ENCODE measurements at places on chromosomes 7 and 10. TPM values are rescaled to one million over a fixed set of nuclear protein-coding genes. Genes with fewer than 3 reads are reported as not detected.

NODAL gene
- total RNA-seq = not detected

DNA sequence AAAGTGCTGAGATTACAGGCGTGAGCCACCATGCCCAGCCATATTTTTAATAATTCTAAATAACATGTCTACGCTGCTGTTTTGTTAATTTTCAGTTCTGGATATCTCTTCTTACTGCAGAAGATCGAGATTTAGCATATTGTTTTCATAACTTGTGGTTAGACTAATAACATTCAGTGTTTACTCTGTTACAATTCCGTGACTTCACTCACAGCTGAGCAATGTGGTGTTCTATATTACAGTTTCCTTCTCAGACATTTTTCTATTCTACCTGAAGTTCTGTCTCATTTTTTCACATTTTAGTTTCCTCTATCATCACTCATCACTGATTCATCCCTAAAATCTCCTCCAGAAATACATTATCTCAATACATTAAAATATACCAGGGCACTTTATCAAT lies 10.9 kb downstream of the RNF32 start:
- no peak overlapping the region for H3K4me3 ChIP-seq
- no peak for DNase-seq
- H3K27ac ChIP-seq = no peak overlapping the region
- no peaks in the 10 kb centered on the region for H3K4me1 ChIP-seq
- no peaks in the 10 kb centered on the region for H3K36me3 ChIP-seq

CRTAC1 gene
- 5.3 TPM for total RNA-seq

DNA sequence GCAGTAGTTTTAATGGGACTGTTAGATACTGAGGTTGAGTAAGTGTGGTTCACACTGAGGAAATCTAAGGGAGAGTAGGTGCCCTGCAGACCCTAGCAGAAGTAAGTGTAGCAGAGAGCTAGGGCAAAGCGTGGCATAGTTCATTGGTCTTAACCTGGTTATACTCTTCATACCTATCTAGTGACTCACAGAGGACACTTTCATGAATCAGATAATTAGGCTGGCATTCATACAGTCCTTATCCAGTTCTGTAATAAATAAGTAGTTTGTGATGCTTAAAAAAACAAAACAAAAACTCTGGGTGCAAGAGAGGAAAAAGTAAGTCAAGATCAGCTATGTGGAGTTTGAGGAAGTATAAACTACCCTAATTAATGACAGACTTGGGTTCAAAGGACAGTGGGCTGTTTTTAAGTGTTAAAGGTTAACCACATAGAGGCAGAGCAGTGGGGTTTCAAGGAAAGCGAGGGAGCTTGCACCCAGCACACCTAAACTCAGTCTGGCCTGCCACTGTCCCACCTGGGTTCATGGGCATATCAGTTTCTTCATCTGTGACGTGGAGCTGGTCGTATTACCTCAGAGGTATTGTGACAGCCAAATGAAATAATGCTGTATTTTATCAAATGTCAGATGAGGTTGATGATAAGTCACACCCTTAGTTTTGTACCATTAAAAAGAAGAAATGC lies 27.1 kb downstream of the LMTK2 start:
- H3K4me1 ChIP-seq = peaks cover 31% of the 10 kb centered on the region
- no peaks in the 10 kb centered on the region for H3K27me3 ChIP-seq
- peak overlapping the region; percentile 50 for H3K27ac ChIP-seq
- peaks cover 10% of the 10 kb centered on the region for H3K36me3 ChIP-seq
- no peak for DNase-seq

VAX1 gene
- total RNA-seq = 0.58 TPM

DNA sequence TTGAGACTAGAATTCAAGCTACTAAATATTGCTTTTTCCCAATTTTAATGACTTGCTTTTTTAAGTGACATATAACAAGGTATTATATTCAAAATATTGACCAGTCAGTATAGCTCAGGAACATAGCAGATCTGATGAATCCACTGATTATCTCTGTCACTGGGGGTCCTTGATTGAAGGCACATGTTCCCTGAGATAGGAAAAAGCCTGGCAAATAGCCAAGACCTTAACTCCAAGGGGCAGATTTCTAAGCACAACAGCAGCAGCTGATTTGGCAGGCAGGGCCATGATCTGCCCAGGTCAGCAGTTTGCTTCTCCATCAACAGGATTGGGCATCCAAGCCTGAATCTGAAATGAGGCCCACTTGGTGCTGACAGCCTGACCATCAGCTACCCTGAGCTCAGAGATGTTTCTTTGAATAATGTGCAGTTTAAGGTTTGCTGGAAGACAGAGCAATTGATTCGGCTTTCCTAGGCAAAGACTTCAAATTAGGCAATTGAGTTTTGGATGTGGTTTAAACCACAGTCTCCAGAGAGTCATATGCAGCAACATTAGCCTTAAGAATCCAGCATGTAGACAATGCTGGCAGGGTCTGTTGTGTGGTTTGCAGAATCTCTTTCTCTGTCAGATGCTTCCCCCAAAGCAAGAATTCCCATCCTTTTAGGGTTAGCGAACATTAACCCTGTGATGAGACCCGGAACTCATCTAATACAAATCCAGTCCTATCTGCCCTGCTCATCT lies 352.6 kb downstream of the ADRA2A start:
- H3K4me3 ChIP-seq = no peak overlapping the region
- H3K27ac ChIP-seq = no peak overlapping the region
- DNase-seq = no peak
- H3K27me3 ChIP-seq = no peaks in the 10 kb centered on the region

GRCh38 chr7:133501771-133502170 lies 248.9 kb downstream of the EXOC4 start:
- H3K4me1 ChIP-seq = peaks cover 6% of the 10 kb centered on the region
- no peak for DNase-seq
- no peak overlapping the region for H3K4me3 ChIP-seq
- no peaks in the 10 kb centered on the region for H3K36me3 ChIP-seq
- H3K27me3 ChIP-seq = no peaks in the 10 kb centered on the region

DNA sequence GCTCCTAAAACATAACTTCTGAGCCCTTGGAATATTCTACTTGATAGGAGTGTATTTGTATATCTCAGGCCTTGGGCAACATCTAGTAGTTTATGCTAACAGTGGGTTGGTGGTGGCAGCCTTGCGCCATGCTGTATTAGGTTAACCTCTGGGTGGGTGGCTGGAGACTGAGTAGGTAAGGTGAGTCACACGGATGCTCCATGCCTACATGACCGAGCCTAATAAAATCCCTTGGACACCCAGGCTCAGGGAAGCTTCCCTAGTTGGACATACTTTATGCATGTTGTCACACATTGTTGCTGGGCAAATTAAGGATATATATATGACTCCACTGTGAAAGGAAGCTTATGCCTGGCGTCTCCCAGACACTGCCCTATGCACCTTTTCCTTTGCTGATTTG lies 6.0 kb upstream of the DAGLB start:
- H3K36me3 ChIP-seq = no peaks in the 10 kb centered on the region
- H3K4me1 ChIP-seq = no peaks in the 10 kb centered on the region
- H3K27ac ChIP-seq = peak overlapping the region; percentile 52
- no peak overlapping the region for H3K4me3 ChIP-seq
- H3K27me3 ChIP-seq = no peaks in the 10 kb centered on the region

DNA sequence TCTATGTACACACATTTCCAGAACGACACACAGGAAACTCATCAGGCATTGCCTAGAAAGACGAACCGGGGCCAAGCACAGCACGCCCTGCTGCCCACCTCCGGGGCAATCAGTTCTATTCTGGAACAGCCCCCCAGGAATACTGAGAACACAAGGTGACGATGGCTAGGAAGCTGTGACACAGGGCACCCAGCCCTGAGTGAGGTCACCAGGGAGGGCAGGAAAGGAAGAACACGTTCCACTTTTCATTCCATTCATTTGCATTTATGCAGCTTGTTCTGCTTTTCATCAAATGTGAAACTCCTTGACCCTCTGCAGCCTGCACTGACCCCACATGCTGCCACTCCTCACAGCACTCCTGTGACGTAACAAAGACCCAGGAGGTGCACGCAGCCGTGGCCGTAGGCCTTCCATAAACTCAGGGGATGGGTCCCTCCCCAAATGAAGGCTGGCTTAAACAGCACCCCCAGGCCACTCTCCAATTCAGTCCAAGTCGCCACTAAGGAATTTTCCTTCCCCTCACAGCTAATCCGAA lies 28.9 kb downstream of the MAD1L1 start:
- DNase-seq = no peak
- peaks cover 25% of the 10 kb centered on the region for H3K4me1 ChIP-seq
- peak overlapping the region; percentile 52 for H3K27ac ChIP-seq
- H3K4me3 ChIP-seq = peak overlapping the region; percentile 29
- H3K27me3 ChIP-seq = no peaks in the 10 kb centered on the region
- H3K36me3 ChIP-seq = peaks cover 19% of the 10 kb centered on the region

TMEM273 gene
- total RNA-seq = not detected

DNA sequence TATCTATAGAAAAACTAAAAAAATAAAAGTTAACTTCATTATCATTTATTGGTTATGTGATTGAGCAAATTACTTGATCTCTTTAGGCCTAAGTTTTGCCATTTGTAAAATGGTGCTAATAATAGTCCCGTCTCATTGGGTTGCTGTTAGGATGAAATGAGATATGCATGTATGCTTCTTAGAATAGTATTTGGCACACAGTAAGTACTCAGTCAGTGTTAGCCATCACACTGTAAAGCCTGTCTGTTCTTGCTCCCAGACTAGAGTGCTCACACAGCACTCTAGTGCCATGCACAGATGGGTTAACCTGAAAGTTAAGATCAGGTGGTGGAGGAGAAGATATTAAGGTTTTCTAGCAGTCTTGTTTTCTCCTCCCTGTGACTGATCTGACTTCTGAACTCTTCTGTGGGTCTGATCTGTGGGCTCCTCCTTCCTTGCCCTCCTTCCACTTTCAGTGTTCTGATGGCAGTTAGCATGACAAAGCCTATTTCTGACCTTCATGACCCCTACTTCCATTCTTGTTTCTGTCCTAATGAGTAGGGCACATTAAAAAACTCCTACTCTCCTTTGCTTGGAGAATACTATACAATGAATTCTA lies 167.5 kb downstream of the RNLS start:
- H3K27me3 ChIP-seq = no peaks in the 10 kb centered on the region
- no peak overlapping the region for H3K27ac ChIP-seq
- H3K36me3 ChIP-seq = no peaks in the 10 kb centered on the region
- no peak for DNase-seq
- no peak overlapping the region for H3K4me3 ChIP-seq
- H3K4me1 ChIP-seq = peaks cover 18% of the 10 kb centered on the region

DNA sequence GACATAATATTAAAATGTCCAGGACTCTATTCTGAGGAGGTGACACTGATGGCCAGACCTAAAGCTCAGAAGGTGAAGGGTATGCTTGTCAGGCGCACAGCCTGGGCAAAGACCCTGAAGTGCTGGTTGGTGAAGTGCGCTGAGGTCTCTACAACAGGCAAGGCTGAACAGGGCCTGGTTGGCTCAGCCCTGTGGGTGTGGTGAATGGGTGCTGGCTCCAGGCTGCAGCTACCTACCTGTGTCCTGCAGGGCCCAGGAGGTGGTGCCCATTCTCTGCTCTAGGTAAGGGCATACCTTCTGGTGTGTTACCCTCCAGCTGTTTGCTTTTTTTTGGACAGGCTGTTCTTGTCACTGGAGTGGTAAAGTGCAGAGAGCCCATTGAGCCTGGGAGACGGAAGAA lies 85.1 kb downstream of the RAMP3 start:
- DNase-seq = no peak
- no peak overlapping the region for H3K4me3 ChIP-seq
- peaks cover 47% of the 10 kb centered on the region for H3K27me3 ChIP-seq
- H3K4me1 ChIP-seq = no peaks in the 10 kb centered on the region
- no peaks in the 10 kb centered on the region for H3K36me3 ChIP-seq
- no peak overlapping the region for H3K27ac ChIP-seq

DNA sequence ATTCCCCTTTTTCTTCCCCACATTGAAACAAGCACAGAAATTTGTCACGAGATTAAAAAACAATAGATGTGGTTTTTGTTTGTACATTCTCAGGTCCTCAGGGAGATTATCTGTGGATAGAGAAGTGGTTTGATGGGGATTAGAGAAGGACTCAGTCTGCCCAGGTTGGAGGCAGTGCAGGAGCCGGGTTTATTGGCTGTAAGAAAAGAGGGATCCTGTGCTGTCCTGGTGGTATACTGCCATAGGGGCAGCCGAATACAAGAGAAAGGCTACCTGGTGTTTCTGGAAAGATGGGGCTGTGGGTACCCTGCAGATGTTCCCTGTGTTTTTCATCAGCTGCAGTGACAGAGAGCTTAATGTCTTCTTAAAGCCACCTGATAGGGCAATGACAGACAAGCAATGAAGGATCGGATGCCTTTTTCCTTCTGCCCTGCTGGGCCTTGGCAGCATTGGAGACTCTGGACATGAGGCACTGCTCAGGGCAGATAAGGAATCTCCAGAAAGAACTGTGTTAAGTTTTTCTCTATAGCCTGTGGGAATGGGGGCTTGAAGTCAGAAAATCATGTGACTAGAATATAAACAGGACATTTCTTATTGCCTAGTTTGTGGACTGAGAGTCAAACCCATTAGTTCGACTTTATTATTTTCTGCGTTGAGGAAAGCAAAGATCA lies 18.1 kb upstream of the GPR141 start:
- no peaks in the 10 kb centered on the region for H3K4me1 ChIP-seq
- H3K27ac ChIP-seq = no peak overlapping the region
- H3K4me3 ChIP-seq = no peak overlapping the region

- no peak for DNase-seq
- H3K27ac ChIP-seq = no peak overlapping the region
- H3K4me3 ChIP-seq = no peak overlapping the region
- peaks cover 6% of the 10 kb centered on the region for H3K4me1 ChIP-seq
Measured at GRCh38 chr7:85172530-85172941, 14.3 kb downstream of the SEMA3D start.

DNA sequence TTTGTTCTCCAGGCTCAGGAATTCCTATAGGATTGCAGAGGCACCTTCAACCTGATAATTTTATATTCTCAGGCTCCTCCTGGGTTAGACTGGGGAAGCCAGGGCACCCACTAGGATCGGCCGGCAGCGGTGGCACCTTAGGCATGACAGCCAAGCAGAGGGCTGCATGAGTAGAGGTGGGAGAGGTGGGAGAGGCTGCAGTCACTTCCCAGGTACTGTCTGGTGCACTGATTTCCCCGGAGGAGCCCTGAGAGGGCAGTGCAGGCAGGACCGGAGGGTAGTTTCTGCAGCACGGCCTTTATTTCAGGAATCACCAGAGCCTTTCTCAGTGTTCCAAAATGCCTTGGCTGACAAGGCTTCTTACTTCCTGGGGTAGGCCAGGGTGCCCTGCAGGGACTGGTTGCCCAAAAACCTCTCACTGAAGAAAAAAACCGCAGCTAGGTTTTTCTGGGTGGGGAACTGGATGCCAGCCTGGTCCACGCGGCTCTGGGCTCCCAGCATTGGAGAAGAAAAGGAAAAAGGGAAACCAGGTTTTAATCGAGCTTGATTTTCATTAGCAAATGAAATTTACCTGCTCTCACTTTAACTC lies 3.6 kb upstream of the HOXA13 start:
- no peak overlapping the region for H3K27ac ChIP-seq
- no peaks in the 10 kb centered on the region for H3K36me3 ChIP-seq
- peaks cover 12% of the 10 kb centered on the region for H3K4me1 ChIP-seq

DNA sequence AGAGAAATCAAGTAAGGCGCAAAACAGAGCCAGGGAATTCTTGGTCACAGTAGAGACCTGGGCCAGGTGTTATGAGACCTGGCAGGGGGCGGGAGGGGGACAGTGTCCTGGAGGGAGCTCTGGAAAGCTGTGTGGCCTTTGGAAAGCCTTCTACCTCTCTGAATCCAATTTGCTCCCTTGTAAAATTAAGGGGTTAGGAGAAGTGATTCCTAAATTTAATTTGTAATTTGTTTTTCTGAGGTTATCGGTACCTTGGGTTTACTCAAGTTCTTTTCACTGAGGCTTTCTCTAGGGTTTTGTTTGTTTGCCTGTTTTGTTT lies 920.8 kb downstream of the TYW1 start:
- no peak overlapping the region for H3K27ac ChIP-seq
- H3K4me1 ChIP-seq = peaks cover 3% of the 10 kb centered on the region
- H3K27me3 ChIP-seq = peaks cover 25% of the 10 kb centered on the region
- no peak for DNase-seq
- no peak overlapping the region for H3K4me3 ChIP-seq

SLC13A1 gene
- 0.07 TPM for total RNA-seq

EMX2 gene
- total RNA-seq = 29.9 TPM

All from type B pancreatic cell (in vitro differentiated cells).